ENCODE measurements at places on chromosomes 6 and 20.

- DNase-seq = no peak
Observed at GRCh38 chr6:45430590-45431202, 53.0 kb upstream of the SUPT3H start.

DNA sequence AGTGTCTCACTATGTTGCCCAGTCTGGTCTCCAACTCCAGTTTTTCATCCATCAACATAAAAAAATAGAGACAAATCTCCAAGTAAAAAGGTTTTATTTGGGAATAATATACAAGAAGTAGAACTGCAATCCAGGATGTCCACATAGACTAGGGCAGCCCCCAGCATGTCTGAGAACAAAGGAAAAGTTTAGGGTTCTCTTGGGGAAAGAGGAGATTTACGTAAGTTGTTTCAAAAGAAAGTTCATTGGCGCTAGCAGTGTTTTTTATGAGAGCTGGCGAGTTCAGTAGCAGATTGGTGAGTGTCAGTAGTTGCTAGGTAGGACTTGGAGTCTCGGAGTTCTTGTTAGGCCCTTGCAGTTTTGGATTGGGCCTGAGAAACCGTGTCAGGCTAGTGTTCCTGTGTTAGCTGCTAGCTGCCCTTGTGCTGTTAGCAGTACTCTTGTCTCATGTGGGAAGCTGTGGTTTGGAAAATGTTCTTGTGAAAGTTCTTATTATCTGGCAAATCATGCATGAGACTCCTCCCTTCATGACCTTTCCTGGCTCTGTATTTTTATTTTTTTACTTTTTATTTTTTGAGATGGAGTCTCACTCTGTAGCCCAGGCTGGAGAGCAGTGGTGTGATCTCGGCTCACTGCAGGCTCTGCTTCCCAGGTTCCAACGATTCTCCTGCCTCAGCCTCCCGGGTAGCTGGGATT is 24.7 kb downstream of the TTLL9 start:
- no peak for DNase-seq

DNA sequence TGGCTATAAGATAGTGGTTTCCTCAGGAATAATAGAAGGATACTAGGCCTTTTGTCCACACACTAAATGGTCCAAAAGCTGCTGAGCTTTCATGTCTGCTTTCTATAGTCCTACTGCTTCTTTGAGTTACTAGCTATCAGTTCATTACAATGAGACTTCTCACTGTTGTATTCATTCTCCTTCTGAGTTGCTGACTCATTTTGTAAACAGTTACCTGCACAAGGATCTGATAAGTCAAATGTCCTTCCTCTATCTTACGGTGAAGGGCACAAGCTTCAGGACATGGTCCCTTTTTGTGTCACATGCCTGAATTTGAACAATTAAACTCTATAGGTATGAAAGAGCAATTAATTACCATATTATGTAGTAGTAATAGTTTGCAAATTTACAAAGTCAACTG is 90.5 kb downstream of the MAN1A1 start:
- DNase-seq = no peak

- DNase-seq = peak; percentile 19
Observed at GRCh38 chr6:33770124-33770832, 18.7 kb downstream of the LEMD2 start.
